ENCODE measurements at places on chromosomes 2 and 18.
A peak's percentile ranks its signal among the peaks of the same experiment; 100 is the strongest.

DNA sequence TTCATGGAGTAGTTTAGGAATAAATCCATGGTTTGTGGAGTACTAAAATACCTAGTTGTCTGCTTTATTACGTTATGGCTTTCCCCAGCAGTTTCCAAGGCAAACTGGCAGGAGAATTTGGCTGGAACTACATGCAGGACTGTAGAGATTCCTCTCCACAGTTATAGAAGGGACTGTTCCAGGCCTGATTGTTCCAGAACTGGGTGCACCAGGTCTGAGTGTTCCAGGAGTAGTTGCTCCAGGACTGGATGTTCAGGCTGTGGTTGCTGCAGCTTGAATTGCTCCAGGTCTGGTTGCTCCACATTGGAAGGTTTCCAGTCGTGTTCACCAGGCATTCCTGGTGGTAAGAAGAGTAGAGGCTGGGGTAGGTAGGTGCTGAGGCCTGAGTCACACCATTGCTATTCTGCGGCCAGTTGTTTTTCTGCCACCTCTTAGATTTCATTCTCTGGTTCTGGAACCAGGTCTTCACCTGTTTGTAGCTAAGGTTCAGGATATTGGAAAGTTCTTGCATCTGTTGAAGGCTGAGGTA is 28.1 kb downstream of the SGPP2 start:
- no peak for DNase-seq

DNA sequence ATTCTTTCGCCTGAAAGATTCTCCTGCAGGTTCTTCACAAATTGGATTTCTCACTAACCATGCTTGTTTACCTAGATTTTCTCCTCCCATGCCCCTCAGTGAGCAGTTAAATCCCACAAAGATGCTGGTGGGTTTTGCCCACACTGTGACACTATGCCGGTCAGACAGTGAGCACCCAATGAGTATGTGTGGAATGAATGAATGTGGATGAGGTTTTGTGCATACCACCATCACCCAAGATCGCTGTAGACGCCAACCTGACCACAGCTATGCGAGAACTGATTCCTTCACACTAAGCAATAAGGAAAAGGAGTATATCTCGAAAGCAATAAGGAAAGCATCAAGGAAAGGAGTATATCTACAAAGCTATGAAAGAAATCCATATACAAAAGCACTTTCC is 116.7 kb downstream of the PID1 start:
- DNase-seq = no peak

DNA sequence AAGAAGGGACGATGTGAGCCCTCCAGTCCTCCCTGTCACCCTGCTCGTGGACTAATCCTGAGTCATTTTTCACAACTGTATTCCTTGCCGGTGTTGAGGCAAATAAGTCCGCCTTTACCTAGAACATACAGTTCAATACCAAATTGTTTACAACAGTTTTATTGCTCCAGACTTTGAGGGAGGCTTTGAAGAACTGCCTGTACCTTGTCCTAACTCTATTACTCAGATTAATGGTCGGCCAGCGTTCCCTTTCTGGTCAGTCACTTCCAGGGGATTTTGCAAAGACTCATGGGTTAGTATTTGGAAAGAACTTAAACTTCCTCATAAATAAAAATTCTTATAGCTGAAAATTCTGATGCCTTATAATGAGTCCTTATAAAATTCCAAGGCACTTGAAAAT is 85.1 kb upstream of the ZNF532 start:
- DNase-seq = no peak

DNA sequence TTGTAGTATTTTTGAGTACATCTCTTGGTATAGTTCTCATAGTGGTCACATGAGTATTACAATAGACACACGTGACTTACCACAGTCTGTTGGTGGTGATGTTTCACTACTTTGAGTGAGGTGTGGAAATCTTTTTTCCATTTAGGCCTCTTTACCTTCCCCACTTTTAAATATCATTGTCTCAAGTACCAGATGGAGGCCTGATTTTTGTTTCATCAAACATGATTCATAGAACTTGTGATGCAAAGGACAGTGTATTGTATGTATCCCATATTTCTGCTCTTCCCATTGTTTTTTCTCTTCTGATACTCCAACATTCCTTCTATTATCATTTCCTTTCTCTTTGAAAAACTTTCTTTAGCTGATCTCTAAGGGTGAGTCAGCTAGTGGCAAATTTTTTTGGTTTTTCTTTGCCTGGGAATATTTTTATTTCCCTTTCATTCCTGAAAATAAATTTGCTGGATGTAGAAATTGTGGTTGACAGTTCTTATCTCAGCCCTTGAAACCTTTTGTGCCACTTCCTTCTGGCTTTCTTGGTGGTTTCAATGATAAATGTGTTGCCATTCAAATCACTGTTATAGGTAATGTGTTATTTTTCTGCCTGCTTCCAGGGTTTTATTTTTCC is 32.8 kb downstream of the RFX8 start:
- no peak for DNase-seq

DNA sequence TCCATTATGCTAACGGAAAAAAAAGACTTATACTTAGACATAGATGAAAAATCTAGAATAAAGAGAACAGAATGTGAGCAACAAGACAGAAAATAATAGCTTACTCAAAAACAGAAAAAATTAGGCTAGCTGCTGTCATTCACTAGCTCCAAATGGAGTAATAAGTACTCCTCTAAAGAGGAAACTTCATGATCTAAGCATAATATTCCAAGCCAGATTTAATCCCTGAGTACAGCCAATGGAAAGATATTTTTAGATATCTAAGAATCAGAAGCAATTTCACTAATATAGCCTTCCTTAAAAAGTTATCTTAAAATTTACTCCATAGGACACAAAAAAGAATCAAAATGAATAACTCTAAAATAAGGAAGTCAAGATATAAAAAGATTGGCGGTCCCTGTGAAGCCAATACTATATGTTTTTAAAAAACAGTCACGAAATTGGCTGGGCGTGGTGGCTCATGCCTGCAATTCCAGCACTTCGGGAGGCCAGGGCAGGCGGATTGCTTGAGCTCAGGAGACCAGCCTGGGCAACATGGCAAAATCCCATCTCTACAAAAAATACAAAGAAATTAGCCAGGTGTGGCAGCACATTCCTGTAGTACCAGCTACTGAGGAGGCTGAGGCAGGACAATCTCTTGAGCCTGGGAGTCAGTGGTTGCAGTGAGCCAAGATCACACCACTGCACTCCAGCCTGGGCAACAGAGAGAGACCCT is 123.2 kb upstream of the BCL2L11 start:
- DNase-seq = no peak

- no peak for DNase-seq
These were observed 451.0 kb upstream of the SETBP1 start for GRCh38 chr18:44229693-44230108.

DNA sequence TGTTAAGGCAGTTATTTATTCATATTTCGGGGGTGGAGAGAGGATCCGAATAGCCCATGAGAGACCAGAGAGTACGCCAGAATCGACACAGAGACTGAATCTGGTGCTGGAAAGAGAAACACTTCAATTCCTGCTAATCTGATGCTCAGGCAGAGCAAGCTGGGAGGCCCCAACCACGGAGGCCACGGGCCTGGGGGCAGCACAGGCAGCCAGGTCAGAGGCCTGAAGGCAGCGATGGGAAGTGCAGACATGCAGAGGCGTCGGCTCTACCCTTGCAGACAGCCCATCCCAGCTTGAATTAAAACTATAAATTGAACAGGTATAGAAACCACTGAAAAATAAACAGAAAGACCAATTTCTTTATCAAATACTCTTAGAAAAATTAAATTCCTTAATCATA is 50.6 kb downstream of the PXDN start:
- DNase-seq = no peak

DNA sequence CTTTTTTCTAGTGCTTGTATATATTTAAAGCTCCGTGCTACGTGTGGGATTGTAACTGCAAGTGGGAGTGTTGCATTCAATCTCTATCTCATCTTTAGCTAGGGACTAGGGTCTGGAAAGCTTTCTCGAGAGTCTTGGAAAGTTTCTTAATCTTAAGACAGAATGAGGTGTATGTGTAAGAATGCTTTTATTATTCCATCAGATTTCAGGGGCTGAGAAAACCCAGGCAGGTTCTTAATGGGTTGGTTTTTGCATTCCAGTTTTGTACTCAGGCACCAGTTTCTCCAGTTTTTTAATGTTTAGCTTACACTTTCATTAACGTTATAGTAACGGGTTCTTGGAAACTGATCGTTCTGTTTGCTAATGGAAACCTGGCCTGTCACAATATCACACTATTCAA is 20.3 kb downstream of the MRPL19 start:
- no peak for DNase-seq

GRCh38 chr2:102978091-102978490 is 216.3 kb downstream of the TMEM182 start:
- DNase-seq = no peak

DNA sequence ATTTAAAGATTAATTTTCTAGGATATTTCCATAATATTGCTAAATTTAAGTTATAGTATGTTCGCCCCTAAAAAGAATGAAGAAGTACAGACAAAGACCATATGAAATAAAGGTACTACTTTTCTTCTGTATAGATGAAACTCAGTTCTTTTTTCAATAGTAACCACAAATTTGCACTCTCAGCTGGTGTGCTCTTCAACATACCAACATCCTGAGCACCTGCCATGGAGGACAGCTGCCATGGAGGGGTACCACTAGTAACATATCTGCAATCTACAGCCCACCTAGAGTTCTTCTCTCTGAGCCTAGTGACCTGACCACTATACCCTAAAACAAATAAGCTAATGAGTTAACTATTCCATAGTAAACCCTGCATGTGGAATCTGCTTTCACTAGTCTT is 36.8 kb upstream of the ERCC3 start:
- DNase-seq = no peak

DNA sequence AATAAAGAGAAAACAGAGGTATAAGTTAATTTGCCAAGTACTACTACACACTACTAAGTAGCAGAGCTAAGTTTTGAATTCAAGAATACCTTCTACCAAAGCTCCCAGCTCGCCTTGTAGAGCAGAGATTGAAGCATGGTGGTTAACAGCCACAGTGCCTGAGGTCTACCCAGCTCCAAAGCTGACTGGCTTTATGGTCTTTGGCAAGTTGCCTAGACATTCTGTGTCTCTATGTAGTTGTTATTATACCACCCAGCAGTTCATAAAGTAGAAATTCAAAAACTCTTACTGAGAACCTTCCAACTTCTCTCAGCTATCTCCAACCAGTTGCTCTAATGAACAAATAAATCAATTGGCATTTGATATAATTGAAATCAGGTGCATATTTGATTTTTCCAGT is 87.8 kb downstream of the PDE11A start:
- no peak for DNase-seq

- DNase-seq = no peak
These were observed 2.9 kb downstream of the KLHL29 start for GRCh38 chr2:23387845-23388244.

DNA sequence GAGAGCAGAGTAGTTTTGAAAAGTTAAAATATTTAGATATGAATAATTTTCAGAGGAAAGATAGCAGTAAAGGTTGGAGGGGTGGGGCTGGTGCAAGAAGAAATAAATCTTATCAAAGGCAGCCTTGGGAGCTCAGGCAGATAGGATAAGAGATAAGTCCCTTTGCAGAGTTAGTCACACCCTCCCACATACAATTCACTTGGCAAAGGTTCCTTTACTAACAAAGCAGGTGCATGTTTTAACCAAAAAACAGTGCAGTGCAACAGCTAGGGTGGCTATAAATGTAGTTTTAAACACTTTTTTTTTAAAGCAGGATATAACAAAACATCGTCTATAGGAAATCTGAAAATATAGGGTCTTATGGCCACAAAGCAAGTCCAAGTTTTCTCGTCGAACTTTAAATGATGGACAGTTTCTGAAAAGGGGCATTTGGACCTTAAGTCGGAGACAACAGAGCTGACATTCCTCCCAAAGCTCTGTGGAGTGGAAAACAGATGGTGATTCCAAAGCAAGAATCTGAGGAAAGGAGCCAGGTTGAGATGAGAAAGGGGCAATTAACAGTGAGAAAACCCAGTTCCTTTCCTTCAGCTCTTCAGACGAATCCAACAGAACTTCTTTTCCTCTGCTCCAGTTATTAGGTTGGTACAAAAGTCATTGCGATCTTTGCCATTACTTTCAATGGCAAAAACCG is 53.0 kb downstream of the EPHA4 start:
- no peak for DNase-seq

GRCh38 chr18:80253236-80253635 is 5.9 kb upstream of the PARD6G start:
- DNase-seq = no peak

- peak; percentile 10 for DNase-seq
These were observed 14.0 kb downstream of the PRELID3A start for GRCh38 chr18:12421732-12422131.

DNA sequence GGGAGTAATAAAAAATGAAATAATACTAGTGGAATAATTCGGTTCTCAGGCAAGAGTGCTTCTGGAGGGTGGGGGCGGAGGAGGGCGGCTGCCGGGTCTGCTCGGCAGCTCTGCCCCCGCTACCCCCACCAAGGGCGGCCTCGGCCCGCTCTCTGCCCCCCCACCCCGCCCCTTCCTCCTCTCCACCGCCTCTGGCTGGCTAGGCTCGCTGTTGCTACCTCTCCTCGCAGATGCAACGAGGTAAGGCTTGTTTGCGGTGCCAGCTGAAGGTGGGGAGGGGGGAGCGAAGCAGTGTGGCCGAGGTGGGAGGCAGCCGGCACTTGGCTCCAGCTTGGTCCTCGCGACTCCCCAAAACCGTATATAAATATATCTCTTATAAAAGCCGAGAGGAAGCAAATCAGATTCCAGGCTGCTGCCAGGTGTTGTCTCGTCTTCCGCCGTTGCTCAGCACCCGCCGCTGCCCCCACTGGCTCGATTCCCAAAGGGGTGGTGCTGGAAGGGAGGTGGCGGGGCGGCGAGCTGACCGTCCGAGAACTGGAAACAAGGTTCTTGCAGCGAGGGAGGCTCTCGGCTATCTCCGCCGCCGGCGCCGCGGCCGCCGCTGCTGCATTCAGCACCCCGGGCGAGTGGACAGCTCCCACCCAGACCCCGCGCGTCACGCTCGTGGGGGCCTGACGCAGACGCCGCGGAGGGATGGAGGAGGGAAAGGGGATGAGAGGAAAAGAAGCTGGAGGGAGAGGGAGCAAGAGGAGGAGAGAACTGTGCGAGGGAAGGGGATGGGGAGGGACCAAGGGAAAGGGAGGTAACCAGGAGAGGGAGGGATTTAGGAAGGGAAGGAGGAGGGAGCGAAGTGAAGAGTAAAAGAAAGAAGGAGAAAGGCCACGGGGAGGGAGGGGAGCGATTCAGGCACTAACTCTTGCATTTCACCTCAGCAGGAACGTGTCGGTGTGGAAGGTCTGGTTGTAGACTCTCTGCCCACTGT is at the start of gene MARCHF4:
TSS of gene MARCHF4 (minus strand) at position 763 of the 982 bp plus-strand sequence. CDS start 2,223 bp downstream, outside the sequence.
- DNase-seq = peak; percentile 66

GRCh38 chr2:68745006-68745405 is 10.4 kb downstream of the ARHGAP25 start:
- peak; percentile 75 for DNase-seq

All from natural killer cell treated with Interleukin-12 subunit alpha and Interleukin-12 subunit beta and Interleukin-15 and Interleukin-18, amount 100 ng/mL, for 72 hours (primary cell).